CD8-positive, alpha-beta memory T cell (primary cell): ENCODE measurements at places on chromosomes 5 and 9. TPM values are rescaled to one million over a fixed set of nuclear protein-coding genes. Genes with fewer than 3 reads are reported as not detected.

DNA sequence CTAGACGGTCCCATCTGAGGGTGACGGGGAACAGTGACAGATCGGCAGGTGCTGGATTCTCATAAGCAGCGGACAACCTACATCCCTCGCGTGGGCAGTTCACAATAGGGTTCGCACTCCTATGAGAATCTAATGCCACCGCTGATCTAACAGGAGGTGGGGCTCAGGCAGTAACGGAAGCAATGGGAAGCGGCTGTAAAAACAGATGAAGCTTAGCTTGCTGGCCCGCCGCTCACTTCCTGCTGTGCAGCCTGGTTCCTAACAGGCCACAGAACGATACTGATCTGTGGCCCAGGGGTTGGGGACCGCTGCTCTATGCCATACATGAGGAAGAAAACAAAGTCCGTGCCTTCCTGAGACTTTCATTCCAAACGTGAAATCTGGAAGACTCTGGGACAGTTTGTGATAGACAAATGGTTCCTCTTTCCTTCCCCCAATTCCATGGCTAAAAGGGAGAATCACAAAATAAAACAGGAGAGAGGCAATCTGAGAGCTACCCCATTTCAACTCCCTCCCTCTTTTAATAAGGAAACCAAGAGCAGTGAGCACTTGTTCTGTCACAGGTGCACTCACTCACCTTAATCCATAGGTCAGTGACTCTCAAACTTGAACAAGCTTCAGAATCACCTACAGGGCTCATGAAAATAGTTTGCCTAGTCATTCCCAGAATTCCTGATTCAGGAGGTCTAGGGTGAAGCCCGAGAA lies 12.1 kb downstream of the PDCL start:
- peak; percentile 14 for DNase-seq

DNA sequence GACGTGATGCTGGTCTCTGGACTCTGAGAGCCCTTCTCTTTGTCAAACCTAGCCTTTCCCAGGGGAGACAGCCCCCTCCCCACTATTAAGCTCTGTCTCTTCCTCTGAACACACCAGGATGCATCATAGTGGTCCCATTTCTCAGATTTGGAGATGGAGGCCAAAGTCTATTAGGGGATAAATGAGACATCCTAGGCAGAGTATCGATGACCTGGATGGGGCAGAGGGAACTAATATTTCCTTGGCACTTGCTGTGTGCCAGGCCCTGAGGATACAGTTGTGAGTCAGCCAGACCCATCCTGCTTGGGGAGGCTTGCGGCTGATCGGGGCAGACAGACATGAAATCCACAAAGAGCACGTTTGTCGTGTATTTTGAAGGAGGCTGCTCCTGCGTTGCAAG lies 5.2 kb downstream of the DNM1 start:
- no peak for DNase-seq

DNA sequence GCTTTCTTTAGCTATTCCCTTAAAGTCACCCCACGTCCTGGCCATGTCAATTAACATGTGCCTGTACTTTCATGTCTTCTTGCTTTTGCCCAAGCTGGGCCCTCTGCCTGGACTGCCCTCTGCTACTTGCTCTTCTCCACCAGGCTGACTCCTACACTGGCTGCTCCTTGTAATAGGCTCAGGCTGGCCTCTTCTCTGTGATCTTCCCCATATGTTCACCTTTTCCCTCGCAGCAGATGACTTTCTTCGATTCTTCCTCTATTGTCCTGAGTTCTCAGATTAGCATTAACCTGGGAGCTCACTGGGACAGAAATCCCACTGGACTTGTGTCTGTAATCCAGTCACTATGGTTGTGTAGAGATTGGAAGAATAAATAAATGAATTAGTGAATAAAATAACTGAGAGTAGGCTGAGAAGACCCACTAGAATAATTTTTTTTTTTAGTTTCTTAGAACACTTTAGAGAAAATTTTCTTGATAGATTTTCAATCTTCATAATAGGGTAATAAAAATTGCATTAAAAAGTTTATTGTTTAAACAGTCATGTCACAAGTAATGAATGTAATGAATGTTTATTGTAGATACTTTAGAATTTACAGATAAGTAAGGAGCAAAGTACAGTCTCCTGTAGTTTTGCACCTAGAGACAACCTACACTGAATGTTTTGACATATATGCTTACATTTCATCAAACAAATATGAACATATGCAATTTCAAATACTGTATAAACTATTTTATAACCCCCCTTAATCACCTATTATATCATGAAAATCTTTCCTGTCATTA lies 47.4 kb upstream of the TNFSF15 start:
- DNase-seq = no peak

Gene SPAG8
- 0.98 TPM for total RNA-seq

Gene PDLIM4
- 0.39 TPM for total RNA-seq

Gene PCDHB16
- total RNA-seq = not detected

Gene SPINK5
- not detected for total RNA-seq

Gene PCDHGC4
- not detected for total RNA-seq
